Hindlimb muscle (tissue), 1 donor: ENCODE measurements at places on chromosomes 3 and 15. TPM values are rescaled to one million over a fixed set of nuclear protein-coding genes. Genes with fewer than 3 reads are reported as not detected.

TIGIT gene
- polyA plus RNA-seq = 0.25 TPM

UROC1 gene
- 0.14 TPM for polyA plus RNA-seq

DUOX1 gene
- polyA plus RNA-seq = 1.8 TPM

LAMB2 gene
- polyA plus RNA-seq = 325 TPM

DNA sequence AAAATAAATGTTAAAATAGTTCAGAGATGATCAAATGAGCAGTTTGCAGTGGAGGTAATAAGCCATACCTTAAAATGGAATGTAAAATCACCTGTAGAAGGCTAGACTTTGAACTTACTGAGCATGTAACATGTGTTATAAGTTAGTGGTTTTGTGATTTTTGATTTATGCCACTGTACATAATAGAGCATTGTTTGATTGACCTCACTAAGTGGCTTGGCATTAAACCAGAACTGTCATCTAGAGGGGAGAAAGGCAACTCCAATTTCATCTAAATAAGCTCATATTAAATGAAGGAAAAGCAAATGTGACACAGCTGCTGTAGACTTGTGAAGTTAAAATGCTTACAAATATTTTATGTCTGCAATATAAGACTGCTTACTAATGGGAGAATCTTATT, 387.9 kb downstream of the ZIC1 start:
- DNase-seq = no peak

- no peak for DNase-seq
These were observed 157.6 kb downstream of the KLF13 start for GRCh38 chr15:31483986-31484951.

GRCh38 chr15:69340243-69340900, 41.7 kb downstream of the PAQR5 start:
- DNase-seq = no peak

DNA sequence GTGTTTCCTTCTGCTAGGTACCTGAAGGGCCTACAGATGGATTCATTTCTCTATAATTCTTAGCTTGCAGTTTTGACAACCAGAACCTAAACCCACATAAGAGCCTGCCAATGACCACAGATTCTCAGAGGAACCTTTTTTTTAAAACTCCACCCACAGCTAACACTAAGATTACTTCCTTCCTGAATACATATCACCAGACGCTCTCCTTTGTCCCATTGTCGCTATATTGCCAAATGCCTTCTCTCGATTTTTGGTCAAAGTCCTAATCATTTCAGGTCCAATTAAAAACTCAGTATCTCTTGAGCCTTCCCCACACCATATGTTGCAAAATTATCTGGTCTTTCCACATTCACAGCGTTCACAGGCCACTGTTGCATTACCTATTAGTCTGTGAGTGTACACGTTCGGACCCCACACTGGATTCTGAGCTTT, 12.4 kb downstream of the ZNF710 start:
- DNase-seq = no peak

GRCh38 chr3:119669906-119670570, 7.2 kb downstream of the COX17 start:
- no peak for DNase-seq

DNA sequence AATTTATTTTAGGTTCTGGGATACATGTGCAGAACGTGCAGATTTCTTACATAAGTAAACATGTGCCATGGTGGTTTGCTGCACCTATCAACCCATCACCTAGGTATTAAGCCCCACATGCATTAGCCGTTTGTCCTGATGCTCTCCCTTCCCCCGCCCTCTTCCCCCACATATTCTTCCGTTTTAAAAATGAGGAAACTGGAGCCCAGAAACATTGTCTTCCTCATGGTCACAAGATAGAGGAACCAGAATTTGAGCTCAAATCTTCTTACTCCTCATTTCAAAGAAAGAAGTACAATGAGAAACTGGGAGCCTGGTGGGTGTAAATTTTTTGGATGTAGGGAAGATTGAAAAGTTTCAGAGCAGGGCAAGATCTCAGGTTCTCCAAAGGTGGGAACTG, 56.1 kb upstream of the USP3 start:
- no peak for DNase-seq
